ENCODE measurements at places on chromosomes 11 and 22. TPM values are rescaled to one million over a fixed set of nuclear protein-coding genes. Genes with fewer than 3 reads are reported as not detected.

SLC25A17 gene
- total RNA-seq, result 47.3 TPM

SAA1 gene
- not detected for total RNA-seq

ZBTB16 gene
- total RNA-seq, result not detected

LUZP2 gene
- 0.25 TPM for total RNA-seq

RIMBP3C gene
- total RNA-seq, result 0.31 TPM

DEPDC7 gene
- total RNA-seq, result 6.9 TPM

CD81 gene
- total RNA-seq, result 135 TPM

DNA sequence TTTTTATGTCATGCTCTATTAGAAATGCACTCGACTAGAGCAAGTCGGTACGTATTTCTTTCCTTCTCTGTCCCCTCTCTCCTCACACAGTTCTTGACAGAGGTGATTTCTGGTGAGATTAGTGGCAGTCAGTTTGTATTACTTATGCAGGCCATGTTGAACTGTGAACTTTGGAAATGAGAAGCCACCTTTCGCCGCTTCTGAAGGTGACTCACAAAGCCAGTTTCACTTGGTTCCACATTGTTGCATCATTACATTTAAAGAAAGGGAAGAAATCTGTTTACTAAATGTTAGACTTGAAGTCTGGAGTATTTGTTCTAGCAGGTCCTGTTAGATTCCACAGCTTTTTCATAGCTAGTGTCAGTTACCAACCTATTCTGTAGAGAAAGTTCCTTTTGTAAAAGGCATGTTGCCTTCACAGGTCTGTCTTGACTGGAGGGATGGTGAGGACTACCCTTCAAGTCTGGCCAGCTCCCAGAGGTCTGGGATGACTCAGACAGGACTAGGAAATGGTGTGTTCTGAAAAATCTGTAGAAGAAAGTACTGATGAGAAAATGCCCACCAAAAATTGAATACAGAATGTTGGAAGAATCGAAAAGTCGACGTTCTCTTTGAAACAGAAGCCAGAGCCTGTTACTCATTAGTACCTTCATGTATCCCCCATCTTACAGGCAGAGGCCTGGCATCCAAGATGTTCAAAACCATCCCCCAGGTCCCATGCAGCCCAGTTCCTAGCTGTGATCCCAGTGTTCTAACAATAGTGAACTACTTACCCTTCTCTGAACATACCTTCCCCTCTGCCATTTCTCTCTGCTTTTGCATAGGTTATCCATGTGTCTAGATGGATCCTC is 181.4 kb downstream of the DBX1 start:
- DNase-seq, result peak; percentile 81

DNA sequence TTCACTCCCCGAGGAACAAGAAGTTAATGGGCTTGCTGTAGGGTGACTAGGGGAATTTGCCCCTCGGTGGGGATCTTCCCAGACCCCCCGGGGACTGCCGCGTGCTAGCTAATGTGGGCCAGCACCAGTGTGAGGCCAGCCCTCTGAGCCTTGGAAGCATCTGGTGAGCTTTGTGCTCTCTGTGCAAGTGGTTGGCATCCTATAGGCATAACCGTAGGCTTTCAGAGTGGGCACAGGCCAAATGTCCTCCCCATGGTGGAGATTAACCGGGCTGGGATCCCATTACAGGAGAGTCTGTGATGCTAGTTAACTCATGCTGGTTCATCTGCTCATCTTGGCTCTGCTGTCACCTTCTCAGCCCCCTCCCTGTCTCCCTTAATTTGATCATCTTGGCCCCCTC is 125.7 kb downstream of the TRIM29 start:
- no peak for DNase-seq

- peak; percentile 31 for DNase-seq
Measured at GRCh38 chr11:11860103-11860979, 18.6 kb downstream of the USP47 start.

- no peak for DNase-seq
Measured at GRCh38 chr11:64198511-64198910, 8.0 kb upstream of the FERMT3 start.

DNA sequence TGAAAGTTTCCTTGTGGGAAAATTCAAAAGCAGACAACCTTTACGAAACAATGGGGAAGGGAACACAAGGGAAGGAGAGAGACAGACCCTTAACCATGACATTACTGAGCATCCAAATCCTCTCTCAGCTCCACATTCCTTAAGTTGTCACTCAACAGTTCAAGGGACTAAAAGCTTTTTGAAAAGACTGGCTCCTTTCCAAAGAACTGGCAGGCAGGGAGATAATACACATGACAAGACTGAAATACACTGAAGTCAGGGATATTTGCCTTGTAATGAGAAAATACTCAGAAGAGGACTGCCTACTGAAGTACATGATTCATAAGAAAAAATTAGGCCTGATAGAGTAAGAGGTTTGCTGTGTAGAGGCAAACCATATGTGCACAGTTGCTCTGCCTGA is 69.1 kb downstream of the SMCO4 start:
- no peak for DNase-seq

DNA sequence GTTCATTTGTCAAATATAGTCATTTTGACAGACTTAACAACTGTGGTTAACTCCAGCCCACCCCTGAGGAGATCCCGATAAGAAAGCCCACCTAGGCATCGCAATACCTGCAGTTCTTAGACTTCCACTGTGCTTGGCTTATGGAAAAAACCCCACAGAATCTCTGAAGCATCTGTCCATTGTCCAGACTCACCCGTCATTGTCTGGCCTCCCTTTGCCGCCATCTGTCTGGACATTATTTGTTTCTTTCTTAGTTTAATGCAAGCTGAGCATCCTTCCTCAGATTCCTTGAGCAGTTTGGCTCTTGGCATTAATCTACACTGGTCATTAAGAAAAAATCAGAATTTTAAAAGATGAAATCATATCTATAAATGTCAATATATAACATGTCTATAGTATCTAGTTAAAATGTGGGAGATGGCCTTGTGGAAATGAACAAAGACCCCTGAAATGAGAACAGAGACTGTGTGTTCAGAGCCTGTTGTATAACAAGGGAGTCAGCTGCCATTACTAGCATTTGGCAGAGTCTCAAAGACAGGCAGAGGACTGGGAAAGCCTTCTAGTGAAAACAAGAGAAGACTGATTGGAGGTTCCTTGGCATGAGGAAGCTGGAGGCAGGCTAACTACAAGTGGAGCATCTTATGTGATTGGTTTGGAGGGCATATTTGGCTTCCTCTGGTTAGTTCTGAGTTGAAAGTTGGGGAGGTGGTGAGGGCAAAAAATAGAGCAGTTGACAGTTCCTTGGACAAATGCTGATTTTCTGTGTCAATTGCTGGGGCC is 80.4 kb downstream of the SPON1 start:
- no peak for DNase-seq

- no peak for DNase-seq
Measured at GRCh38 chr11:86503131-86503530, 128.4 kb downstream of the CCDC81 start.

GRCh38 chr22:29379258-29379657 is 9.1 kb downstream of the AP1B1 start:
- no peak for DNase-seq

GRCh38 chr11:64858467-64859263 is 14.2 kb upstream of the CDC42BPG start:
- DNase-seq, result no peak

GRCh38 chr11:62438641-62439040 is 19.8 kb downstream of the SCGB1A1 start:
- no peak for DNase-seq

DNA sequence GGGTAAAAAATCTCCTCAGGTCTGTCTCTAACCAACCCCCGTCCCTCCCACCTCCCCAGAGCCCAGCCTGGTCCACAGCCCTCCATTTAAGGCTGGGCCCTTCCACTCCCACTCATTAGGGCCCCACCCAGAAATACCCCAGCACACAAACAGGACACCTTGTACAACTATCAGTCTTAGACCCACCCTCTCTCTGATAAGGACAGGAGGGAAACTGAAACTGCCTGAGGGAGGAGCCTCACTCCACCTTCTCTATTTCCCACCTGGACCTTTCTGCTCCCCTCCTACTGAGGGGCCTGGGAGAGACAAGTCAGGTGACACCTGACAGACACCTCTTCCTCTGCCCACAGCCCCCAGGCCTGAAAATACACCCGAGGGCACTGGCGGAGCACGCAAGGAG is 90.2 kb downstream of the PLEKHA7 start:
- no peak for DNase-seq

- DNase-seq, result no peak
Measured at GRCh38 chr11:69480547-69481392, 693 bp upstream of the LINC01488 start.

Data from H4 (cell line).